ENCODE measurements at places on chromosomes 6 and 20.

DNA sequence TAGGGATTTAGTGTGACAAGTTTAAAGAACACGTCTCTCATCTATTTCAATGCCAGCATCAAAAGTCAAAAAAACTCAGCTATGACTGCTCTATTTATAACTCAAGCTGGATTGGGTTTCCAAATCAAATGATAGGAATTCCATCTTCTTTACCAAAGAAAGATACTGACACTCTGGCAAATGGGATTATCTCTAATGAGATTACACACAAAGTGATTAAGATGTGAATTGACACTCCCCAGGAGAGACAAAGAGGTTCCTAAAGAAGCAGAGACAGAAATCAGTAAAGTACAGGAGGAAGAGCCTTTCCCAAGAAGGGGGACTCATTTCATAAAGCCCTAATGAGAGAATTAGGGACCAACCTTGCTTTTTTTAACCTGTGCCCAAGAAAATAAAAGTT is 92.1 kb downstream of the ID4 start:
- DNase-seq, result no peak

- no peak for DNase-seq
Observed at GRCh38 chr20:58260006-58260405, 31.6 kb upstream of the ANKRD60 start.

DNA sequence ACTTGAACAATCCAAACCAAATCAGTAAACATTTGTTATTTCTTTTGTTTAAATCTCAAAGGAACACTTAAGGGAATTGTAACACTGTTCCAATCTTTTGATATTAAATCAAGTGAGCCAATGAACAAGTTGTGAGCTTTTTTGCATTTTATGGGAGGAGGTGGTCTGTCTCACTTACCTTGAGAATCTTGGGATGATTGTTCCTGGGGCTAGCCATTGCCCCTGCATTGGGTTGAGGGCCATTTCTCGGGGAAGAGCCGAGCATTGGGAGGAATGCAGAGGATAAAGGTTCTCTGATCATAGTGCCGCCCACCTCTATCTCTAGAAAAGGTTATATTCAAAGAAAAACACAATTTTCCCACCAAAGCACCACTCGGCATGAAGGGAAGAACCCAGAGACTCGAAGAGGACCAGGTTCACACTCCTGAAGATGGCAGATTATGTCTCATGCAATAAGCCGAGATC is 13.8 kb upstream of the TFB1M start:
- DNase-seq, result no peak

- no peak for DNase-seq
Observed at GRCh38 chr6:152305672-152306071, 331.5 kb downstream of the SYNE1 start.

GRCh38 chr20:19348582-19348981 is 136.1 kb downstream of the SLC24A3 start:
- DNase-seq, result no peak

DNA sequence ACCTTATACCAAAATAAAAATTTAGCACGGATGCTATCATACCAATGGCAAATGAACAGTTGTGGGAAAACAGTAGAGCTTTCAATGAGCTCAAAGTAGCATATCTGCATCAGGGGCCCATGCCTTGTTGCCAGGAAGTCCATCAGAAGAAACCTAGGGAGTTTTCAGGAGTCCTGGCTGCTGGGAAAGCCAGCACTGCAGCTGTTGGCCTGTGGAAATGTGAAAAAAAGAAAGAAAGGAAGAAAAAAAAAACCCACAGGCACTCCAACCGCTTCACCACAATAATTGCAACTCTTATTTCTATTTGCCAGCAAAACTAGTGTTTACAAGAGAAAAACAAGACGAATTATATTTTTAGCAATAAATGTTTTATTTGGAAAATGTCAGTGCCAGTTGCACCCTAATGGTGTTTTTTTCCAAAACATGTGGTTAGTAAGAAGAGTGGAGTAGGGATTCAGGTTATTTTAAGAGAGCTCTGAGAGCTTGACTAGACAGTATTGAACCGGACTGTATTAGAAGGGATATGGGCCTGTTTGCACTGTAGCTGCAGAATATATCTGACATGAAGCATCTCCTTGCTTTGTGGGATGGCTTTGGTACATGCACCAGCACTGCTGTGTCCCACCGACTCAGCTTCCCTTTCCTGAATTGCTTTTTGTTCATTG is 137.3 kb downstream of the CCDC170 start:
- no peak for DNase-seq

- no peak for DNase-seq
Observed at GRCh38 chr20:19257865-19258264, 45.4 kb downstream of the SLC24A3 start.

GRCh38 chr20:2399390-2399789 is 18.7 kb downstream of the TGM6 start:
- DNase-seq, result no peak

- no peak for DNase-seq
Observed at GRCh38 chr20:4544765-4545164, 176.9 kb upstream of the PRND start.

DNA sequence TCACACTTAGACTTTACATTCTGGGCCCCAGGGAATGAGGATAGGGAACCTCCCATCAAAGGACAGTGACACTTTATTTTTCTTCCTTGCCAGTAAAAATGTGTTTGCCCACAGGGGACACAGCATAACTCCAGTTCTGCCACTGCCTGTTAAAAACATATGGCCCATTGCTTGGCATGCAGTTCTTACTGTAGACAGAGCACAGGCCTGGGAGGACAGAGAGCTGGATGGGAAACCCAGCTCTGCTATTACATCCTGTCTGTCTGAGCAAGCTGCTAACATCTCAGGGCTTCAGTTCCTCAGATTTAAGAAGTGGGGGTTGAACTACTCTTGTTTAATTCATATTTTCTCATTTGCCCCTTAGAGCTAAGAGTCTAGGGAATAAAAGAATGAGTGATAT is 120.2 kb downstream of the AKAP7 start:
- no peak for DNase-seq

GRCh38 chr6:169167581-169168301 is 85.9 kb downstream of the THBS2 start:
- DNase-seq, result no peak

GRCh38 chr6:53998303-53998702 is 112.9 kb upstream of the MLIP start:
- no peak for DNase-seq

GRCh38 chr6:10307476-10307875 is 107.4 kb downstream of the TFAP2A start:
- DNase-seq, result no peak

DNA sequence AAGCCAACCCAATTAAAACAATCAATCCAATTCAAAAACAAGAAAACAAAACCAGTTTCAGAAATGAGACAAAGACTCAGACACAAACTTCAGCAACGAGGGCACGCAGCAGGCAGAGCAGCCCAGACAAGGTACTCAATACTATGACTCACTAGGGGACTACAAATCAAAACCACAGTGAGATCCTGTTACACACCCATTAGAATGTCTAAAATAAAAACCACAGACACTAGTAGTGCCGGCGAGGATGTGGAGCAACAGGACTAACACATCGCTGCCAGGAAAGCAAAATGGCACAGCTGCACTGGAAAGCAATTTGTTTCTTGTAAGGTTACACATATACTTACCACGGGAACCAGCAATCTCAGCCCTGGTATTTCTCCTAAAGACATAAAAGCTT is 28.4 kb upstream of the MAS1L start:
- no peak for DNase-seq

- DNase-seq, result no peak
Observed at GRCh38 chr6:290111-290922, 2.0 kb upstream of the DUSP22 start.

GRCh38 chr20:16224836-16225235 is 348.4 kb downstream of the KIF16B start:
- no peak for DNase-seq

- no peak for DNase-seq
Observed at GRCh38 chr20:53557130-53557529, 36.5 kb downstream of the ZNF217 start.

GRCh38 chr20:54103762-54104600 is 33.6 kb upstream of the BCAS1 start:
- no peak for DNase-seq

DNA sequence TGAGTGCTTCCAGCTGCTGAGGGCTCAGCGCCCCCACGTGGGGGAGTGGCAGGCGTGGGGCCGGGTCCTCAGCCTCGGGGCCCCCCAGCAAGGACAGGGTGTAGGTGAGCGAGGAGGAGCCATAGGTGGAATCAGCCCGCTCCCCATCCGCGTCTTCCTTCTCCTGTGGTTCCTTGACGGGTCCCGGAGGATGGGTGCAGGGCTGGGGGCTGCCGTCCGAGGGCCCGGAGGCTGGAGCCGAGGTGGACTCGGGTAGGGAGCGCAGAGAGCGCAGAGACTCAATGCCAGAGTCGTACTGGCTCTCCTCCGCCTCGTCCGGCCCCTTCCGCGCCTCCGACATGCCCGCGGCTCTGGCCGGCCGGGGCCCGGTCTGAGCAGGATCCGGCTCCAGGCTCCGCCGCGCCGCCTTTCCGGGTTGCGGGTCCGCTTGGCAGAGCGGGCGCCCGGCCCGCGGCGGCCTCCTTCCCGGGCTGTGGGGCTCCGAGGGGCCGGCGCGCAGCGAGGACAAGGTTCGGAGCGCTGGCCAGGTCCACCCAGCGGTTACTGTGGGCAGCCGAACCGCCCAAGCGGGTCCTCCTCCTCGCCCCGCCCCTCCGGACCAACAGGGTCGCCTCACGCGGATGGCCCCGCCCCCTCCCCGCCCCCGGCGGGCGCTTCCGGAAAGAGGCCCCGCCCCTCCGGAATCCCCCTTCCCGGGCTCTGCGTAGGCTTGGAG is at the start of gene NFKBIE:
Gene NFKBIE, minus strand, starts transcription at position 545 of the 715 bp plus-strand sequence. Its CDS starts 205 bp downstream, at position 340.
- DNase-seq, result peak; percentile 93

- no peak for DNase-seq
Observed at GRCh38 chr6:6918216-6918983, 189.4 kb upstream of the RREB1 start.

DNA sequence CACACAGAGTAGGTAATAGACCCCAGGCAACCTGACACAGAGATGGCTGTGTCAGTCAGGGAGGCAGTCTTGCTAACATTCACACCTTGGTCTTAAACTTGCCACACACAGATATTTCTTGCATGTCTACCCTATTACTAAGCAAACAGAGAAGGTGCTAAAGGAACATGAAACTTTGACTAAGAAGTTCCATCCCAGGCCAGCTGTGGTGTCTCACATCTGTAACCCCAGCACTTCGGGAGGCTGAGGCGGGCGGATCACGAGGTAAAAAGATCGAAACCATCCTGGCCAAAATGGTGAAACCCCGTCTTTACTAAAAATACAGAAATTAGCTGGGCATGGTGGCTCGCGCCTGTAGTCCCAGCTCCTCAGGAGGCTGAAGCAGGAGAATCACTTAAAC is 222.4 kb upstream of the JARID2 start:
- no peak for DNase-seq

GRCh38 chr6:43758617-43759050 is 11.4 kb upstream of the VEGFA start:
- DNase-seq, result no peak

DNA sequence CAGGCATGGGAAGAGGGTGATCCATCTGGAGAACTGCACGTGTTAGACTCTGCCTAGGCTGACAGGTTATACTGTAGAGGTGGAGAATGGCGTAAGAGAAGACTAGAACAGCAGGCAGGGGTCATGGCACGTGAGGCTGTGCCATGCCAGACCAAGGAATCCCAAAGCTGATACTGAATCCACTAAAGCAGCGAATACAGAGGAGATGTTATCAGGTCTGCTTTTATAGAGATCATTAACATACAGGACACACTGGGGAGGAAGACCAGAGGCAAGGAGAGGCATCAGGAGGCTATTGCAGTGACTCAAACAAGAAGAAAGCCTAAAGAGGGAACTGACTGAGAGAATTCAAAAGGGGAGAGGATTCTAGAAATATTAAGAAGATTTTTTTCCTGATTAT is 12.9 kb downstream of the PHACTR1 start:
- DNase-seq, result no peak

GRCh38 chr20:17643531-17644188 is 38.4 kb downstream of the RRBP1 start:
- DNase-seq, result no peak

DNA sequence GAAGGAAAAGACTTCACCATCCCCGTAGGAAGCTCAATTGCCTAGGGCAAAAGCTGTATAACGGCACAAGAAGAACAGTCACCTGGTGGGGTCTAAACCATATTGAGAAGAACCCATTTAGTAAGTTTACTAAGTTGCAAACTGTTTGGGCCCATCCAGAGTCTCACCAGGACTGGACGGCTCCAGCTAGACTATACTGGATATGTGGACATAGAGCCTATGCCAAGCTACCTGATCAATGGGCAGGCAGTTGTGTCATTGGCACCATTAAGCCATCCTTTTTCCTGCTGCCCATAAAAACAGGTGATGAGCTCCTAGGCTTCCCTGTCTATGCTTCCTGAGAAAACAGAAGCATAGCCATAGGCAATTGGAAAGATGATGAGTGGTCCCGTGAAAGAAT is 293.9 kb downstream of the RNGTT start:
- DNase-seq, result no peak

DNA sequence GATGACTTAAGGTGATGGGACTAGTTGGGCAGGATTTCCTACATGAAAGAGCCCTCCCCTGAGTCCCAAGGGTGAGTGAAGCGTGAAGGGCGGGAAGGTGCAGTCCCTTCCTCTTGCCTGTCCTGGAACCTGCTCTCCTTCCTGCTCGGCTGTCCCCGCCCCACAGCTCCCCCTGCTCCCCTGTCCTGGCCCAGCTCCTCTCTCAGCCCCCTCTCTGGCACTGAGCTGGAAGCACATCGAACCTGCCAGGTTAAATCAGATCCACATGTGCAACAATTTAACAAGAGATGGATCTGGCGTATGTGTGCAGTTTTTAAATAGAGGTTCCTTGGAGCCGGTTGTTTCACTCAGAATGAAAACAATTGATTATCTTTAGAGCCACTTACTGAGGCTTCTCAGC is 95.0 kb downstream of the LRFN2 start:
- no peak for DNase-seq

DNA sequence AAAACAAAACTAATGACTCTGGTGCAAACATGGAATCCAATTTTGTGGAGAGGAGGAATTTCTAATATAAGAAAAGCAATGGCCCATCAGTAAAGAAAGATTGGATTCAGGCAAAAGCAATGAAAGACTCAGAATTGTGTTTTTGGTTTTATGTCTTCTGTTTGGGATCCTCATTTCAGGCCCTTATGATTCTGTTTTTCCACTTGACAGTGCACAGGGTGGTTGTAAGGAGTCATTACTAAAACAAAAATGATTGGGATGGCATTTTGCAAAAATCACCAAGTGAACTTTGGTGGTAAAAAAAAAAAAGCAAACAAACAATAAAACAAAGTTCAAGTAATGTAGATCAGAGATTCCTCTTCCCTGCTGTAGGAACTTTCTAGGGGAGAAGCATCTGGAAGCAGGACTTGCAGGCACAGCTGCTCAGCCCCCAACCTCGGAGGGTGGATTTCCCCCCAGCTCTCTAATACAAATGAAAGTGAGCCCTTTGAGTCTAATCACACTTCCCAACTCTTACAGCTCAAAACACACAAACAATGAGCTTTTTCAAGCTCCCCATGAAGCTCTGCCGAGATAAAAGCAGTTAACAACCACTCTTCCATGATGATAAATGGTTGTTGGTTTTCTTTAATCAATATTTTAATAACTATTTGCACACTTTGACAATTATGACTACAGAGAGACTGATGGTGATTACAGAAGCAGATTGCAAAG is 177.7 kb downstream of the ZDHHC14 start:
- no peak for DNase-seq

Measured in NCI-H1092 (cell line).